ENCODE measurements at places on chromosomes 6 and 20.

- DNase-seq: no peak
These were observed 38.6 kb downstream of the MYLK4 start for GRCh38 chr6:2712102-2712501.

DNA sequence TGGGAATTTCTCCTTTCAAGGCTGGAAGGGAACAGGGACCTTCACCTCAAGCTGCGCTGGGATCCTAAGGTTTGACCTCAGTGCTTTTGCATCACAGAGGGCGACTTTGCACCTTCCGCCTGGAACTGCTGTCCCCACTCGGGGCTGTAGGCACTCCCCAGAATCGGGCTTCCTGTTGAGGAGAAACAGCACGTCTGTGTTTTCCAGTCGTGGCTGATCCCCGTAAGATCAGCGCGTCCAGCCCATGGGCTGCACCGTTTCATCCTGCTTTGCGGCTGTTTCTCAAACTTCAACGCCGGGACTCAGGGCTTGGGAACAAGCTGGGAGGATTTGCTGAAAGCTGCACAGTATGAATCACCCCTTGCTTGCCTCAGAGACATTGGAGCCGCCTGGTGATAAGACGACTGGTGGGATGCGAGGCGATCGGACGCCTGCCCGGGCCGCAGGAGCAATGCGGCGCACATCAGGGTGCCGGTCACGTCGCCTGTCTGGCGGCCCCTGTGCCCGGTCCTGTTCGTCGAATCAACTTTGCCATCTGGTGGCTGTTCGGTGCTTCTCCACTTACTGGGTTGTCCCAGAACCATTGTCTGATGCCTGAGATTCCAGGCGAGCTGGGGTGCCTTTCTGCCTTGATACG lies 53.6 kb upstream of the FRMD1 start:
- no peak for DNase-seq

GRCh38 chr6:100366419-100366818 lies 98.3 kb downstream of the SIM1 start:
- no peak for DNase-seq

DNA sequence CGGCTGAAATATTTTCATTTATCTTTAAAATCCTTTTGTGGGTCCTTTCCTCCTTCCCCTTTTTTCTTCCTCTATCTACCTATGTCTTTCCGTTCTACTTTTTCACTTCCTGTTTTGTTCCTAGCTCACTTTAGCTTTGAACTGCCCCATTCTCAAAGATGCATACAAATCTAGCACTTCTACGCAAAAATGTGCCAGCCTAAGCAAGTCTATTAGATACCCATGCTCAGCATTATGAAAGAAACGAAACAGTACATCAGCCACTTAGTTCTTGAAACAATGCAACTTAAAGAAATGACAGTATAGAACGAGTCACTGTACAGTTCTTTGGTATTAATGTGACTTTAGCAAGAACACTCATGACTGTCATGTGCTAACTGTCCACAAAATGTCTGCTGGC lies 47.3 kb upstream of the MARCKS start:
- no peak for DNase-seq

DNA sequence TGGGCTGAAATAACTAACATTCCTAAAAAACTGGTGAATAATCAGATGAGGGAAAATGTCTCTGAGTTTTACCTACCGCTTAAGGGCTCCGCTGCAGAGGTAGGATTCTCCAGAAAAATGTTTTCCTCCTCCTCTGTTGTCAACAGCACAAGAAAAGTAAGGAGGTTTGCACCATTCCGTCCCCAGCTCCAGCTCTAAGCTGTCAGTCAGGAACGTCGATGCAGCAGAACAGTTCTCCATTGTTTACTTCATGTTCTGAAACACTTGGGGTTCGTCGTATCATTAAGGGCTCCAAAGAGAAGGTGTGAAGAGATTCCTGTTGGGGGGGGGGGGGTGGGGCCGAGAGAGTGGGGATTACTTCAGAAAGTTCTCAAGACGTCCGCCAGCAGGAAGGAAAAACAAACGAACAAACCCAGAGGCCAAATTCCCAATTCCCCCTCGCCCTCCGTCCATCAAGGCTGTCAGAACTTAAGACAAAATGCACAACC lies 734 bp downstream of the MMS22L start:
- DNase-seq: no peak

GRCh38 chr6:43964659-43965570 lies 162.3 kb downstream of the MRPL14 start:
- no peak for DNase-seq

DNA sequence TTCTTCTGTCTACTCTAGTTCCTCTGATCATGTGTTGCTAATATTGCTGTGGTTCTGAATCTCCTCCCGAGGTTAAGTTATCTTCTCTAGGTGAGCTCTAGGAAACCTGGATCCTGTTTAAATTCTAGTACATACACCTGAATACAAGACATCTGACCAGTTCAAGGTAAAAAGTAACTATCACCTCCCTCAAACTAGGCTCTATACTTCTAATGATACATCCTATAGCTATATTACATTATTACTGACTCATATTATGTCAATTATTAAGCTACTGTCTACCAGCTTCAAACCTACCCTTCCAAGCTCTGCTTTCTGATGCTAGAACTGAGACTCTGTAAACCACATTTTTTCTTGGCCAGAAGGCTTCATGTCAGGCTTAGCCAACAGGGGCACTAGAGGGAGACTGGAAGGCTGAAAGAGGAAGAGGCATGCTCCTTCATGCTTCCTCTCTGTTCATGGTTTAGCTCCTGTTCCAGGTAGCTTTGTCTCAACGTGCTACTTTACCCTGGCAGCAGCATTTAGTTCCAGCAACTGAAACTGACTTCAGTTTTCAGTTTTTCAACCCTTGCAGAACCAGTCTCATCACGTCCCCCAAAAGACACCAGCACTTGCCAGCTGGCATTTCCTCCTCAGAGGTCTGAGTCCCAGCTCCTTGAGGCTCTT lies 148.4 kb upstream of the TOP1 start:
- DNase-seq: no peak

DNA sequence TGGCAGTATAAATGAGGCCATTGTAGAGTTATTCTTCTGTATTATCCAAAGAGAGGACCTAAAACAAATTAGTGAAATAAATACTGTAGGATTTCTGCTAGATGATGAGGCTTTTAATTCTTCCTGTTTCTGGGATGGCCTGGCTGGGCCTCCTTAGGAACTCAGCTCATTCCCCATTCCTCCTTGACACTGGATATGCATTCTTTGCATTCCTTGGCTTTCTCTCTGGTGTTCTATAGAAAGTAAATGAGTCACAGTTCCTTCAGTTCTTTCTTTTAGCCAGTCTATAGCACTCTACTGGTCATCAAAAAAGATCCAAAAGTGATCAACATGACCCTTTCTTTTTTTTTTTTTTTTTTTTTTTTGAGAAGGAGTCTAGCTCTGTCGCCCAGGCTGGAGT lies 8.6 kb downstream of the OR10C1 start:
- no peak for DNase-seq

DNA sequence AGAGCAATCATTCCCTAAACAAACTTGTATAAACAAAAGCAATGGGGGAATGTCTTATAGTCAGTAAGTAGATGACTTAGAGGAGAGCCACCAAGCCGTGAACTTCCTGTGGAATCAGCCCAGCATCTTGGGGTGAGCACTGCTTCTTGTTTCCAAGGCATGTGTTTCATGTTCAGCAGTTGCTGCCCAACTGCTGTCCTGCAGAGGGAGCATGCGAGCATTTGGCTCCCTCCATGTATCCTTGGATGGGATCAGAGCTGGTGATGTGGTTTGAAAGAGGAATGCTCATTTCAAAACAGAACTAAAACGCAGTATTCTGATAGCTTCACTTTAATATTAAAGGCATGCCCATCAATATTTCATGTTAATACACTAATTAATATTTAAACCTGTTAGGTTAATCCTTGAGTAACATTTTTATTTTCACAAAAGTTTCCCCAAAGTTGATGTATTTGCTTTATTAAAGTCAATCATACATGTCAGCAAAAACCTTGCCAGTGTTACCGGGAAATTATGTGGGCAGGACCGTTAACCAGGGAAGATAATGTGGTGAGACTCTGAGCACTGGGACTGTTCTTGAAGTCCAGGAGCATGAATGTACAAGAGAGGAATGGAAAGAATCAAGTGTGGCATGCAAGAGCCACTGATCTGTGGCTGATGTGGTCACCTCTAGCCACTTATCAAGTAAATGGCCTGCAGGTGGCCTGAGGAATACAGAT lies 172.1 kb upstream of the GGTLC1 start:
- no peak for DNase-seq

DNA sequence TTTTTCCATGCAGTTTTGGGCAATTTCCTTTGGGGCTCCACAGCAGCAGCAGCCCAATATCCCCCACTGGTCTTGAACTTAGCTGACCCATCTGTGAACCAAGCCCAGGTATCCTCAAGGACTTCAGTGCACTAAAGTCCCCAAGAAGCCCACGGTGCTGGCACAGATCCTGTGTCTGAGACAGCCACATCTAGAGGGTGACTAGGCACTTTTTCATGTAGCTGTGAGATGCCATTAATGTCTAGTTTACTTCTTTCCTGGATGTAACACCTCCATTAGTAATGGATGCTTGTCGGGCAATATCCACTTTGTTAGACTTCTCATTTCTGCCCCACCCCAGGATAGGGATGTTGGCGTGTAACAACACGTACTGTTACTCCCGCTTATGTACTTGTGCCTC lies 176.2 kb upstream of the PROKR2 start:
- no peak for DNase-seq

DNA sequence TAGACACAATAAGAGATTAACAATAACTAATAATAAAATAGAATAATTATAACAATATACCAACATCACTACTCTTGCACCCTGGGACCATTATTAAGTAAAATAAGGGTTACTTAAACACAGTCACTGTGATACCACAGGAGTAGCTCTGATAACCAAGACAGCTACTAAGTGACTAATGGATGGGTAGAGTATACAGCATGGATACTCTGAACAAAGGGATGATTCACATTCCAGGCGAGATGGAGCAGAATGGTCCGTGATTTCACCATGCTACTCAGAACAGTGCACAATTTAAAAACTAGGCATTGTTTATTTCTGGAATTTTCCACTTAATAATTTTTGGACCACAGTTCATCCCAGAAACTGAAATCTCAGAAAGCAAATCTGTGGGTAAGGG lies 80.0 kb upstream of the FUT9 start:
- no peak for DNase-seq

DNA sequence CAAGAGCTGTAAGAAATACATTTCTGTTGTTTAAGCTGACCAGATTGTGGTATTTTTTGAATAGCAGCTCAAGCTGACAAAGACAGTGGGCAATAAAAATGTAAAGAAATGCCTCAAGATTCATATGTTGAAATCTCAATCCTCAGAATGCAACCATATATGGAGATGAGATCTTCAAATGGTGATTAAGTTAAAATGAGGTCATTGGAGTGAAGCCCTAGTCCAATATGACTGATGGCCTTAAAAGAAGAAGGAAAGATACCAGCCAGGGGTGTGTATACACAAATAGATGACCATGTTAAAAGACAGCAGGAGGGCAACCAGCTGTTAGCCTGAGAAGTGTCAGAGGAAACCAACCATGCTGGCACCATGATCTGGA lies 7.1 kb upstream of the DDO start:
- DNase-seq: no peak

GRCh38 chr6:142444881-142445301 lies 143.1 kb downstream of the ADGRG6 start:
- no peak for DNase-seq

GRCh38 chr6:28673417-28673786 lies 147.7 kb downstream of the GPX5 start:
- no peak for DNase-seq

DNA sequence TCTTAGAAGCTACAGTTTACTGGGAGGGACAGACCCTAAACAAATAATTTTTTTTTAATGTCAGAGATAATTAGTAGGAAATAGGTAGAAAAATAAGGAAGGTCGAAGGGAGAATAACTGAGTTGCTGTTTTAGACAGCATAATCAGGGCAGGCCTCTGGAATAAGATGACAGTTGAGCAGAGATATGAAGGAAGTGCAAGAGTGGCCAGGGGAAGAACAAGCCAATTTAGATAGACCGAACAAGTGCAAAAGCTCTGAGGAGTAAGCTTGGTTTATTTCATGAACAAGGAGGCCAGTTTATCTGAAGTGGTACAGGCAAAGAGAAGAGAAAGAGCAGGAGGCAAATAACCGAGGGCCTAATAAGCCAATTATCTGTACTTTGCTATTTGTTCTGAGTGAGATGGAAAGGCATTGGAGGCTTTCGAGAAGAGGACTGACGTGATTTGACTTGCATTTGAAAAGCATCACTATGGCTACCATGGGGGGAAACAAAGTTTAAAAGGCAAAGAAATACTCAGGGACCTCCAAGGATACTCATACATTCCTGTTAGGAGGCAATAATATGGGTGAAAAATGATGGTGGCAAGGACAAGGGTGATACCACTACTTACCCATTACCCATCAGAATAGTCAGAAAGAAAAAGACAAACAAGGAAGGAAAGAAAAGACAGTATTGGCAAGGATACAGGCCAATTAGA lies 19.7 kb downstream of the PROCR start:
- no peak for DNase-seq

- no peak for DNase-seq
These were observed 82.3 kb upstream of the BMP2 start for GRCh38 chr20:6685181-6685582.

- DNase-seq: no peak
These were observed 81.4 kb downstream of the IRAK1BP1 start for GRCh38 chr6:78948785-78949184.

- DNase-seq: no peak
These were observed 322.5 kb downstream of the BMP2 start for GRCh38 chr20:7090001-7090400.

DNA sequence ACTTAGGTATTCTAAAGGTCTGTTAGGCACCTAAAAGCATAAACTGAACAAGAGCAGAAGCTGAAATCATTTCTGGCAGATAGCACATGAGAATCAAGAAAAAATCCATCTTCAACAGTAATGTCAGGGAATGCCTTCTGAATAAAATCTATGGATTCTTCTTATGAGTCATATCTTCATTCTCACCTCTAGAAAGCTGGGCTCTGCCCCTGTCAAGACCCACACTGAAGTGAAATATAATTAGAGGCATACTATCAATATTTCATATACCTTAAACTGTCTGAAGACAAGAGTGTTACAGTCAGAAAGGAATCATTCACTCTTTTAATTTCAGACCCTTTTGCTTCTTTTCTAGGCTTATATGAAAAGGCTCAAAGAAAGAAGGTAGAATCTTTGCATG lies 485.8 kb upstream of the PTCHD4 start:
- DNase-seq: no peak

DNA sequence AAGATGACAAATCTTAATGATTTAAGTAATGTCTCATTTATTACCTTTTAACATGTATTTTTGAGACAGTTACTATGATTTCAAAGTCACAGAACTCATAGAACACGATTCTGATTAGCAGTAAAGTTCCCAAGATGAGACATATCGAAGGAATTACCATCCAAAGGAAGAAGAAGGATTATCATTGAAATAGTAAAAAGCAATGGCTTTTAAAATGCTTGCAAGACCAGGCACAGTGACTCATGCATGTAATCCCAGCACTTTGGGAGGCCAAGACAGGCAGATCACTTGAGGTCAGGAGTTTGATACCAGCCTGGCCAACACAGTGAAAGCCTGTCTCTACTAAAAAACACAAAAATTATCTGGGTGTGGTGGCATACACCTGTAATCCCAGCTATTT lies 219.2 kb downstream of the KHDC1L start:
- no peak for DNase-seq

- DNase-seq: no peak
These were observed 983.5 kb upstream of the FLRT3 start for GRCh38 chr20:15320941-15321340.
